ENCODE measurements at places on chromosomes 2 and 18. TPM values are rescaled to one million over a fixed set of nuclear protein-coding genes. Genes with fewer than 3 reads are reported as not detected.

DNA sequence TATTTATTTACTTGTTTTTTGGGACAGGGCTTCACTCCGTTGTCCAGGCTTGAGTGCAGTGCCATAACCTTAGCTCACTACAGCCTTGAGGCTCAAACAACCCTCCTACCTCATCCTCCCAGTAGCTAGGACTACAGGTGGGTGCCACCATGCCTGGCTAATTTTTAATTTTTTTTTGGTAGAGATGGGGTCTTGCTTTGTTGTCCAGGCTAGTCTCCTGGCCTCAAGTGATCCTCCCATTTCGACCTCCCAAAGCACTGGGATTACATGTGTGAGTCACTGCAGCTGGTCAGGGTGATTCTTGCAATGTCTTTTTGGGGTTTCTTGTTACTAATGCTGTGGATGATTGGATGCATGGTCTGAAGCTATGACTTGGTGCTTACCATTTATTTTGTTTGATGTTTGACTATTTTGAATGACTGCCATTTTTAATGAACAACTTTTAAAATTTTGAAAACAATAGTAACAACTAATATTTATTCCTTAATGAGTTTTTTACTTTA is 6.5 kb downstream of the CERS6 start:
- no peak for DNase-seq

- no peak for DNase-seq
These were observed 248.8 kb downstream of the MREG start for GRCh38 chr2:215764441-215765048.

DNA sequence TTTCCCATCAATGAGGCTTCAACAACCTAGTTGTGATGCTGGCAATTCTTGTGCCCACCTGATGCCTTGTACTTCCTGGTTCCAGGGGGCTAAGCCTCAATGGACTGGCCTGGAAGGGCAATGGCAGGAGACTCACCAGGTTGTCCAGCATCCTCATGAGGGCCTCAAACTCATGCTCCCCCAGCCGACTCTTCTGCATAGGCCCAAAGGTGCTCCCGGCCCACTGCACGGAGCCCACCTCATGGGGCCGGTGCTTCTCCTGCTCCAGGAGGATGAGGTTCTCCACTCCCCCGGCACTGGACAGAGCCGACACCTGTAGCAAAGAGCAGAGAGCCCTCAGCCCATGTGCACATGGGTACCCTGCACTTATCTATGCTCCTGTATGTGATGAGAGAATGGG is 84.5 kb downstream of the ADD2 start:
- no peak for DNase-seq

GRCh38 chr2:24970483-24971285 is 1.1 kb downstream of the DNAJC27 start:
- no peak for DNase-seq

GRCh38 chr2:45938649-45939511 is 287.4 kb downstream of the PRKCE start:
- no peak for DNase-seq

- no peak for DNase-seq
These were observed 325.8 kb downstream of the CYP26B1 start for GRCh38 chr2:71821856-71822255.

DNA sequence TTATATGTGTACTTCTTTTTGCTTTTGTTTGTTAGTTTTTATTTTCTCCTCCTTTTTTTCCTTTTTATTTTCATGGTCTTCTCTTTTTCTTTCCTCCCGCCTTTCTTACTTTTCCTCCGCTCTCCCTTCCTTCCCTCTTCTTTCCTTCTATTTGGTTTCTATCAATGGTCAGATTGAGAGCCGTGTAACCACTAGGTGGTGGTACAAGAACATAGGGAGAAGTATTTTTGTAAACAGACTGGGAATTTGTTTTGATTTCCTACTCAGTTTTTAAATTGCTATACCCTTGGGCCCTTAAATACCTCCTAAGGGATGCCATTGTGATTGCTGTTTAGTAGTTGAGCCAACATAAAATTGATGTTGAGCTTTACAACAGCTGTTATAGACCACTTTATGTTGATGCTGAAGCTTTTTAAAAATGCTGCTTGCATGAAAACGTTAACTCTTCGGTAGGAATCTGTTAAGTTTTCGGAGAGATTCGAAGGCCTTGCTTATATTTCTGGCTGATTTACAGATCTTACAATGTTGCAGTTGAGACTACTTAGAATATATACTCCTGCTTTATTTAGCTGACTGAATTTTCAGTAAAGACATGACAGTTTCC is 124.2 kb downstream of the UBE2E3 start:
- DNase-seq = no peak

Gene TUBB8B
- not detected for total RNA-seq
